ENCODE measurements at places on chromosomes 5 and 9.

DNA sequence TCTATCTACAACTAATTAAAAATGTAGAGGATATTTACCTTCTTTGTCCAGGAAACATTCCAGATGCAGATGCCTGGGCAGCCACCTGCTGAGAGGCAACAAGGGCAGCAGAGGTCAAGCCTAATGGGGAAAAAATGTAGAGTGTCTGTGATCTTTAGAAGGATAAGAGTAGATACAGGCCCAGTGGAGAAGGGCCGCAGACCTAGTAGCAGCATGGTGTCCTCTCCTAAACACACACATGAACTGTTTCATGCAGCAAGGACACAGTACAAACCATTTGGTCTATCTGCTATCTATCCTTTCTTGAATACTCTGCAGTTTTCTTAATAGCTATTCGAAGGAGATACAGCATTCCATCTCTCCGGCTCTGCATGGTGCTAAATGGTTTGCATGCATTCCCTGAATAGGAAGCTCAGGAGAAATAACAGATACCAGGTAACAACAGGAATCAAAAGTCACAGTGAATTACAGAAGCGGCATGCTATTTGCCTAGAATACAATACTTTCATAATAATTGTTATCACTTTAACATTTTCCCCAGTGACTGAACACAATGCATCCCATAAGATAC is 107.3 kb downstream of the ZNF608 start:
- no peak for DNase-seq

DNA sequence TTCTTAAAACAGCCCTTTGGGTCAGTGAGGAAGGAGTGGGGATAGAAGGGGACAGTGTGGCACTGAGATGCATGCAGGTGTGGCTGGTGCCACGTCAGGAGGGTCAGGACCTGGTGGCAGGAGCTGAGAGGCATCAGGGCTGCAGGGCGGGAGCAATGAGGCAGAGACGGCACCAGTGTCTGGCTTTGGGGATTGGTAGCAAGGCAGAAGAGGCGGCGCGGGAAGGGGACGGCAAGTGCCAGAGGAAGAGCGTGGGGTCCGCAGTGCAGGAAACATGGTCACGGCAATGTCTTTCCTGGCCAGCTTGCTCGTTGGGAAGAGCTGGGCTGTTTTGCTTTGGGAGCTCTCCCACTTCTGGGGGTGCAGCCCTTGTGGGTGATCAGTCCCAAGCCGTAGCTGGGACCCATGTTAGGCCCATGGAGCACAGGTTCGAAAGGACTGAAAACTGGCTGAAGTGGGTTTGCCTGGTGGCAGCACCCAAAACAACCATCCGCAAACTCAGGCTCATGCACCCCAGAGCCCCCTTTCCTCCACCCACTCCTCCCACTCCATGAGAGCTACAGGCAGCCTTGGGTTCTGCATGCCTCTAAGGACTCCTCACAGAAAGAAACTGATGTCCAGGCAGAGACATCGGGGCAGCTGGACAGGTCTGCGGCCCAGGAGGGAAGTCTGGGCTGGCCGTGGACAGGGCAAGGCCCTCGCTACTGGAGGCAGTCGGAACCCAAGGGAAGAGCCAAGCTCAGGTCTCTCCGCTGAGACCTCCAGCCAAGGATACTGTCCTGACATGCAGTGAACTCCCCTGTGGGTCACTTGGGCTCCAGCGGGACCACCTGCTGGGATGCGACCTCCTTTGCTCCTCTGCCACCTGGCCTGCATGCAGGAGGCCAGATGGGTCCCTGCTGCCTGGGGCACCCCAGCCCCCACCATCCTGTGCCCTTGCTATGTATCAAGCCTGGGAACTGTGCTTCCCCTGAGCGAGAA is 104.4 kb downstream of the ZNF354C start:
- no peak for DNase-seq

DNA sequence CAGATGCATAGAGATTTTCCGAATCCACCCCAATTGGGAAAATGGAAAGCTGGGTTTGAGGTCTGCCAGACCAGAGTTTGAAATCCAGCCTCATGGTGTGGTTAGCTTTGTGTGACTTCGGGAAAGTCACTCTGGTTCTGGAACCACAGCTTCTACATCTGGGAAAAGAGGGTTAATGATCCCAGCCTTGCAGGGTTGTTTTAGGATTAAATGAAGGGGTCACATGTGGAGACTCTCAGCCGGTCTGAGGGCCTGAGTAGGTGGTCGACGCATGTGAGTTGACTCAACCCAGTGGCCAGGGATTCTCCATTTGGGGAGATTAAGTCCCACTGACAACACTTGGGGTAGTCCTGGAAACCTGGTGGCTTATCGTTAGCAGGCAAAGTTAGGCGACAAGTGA is 6.1 kb downstream of the ZNF618 start:
- no peak for DNase-seq

DNA sequence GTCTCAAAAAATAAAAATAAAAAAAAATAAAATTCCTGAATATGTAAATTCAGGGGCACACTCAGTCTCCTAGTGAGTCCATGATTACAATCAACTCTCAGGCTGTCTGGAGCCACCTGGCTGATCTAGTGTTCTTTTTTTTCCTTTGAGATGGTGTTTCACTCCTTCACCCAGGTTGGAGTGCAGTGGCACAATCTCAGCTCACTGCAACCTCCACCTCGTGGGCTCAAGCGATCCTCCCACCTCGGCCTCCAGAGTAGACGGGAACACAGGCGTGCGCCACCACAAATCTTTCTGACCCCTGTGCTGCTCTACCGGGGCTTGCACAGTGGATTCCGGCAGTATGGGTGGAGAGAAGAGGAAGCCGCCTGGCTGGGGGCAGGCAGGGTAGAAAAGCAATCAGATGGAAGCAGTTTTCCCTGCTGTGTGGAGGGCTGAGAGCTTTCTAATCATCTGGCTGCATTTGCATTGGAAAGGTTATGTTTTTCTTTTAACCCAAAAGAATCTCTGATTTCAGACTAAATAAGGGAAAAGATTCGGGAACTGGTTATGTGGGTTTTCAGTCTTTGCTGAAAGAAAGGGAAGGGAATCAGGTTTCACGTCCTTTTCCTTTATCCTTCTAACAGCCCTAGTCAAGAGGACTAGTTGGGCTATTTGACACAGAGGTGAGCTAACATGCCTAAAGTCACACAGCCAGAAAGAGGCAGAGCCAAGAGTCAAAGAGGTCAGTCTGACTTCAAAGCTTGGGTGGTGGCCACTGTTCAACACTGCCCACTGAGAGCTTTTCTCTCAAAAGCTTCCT is 26.3 kb upstream of the CORO2A start:
- no peak for DNase-seq

DNA sequence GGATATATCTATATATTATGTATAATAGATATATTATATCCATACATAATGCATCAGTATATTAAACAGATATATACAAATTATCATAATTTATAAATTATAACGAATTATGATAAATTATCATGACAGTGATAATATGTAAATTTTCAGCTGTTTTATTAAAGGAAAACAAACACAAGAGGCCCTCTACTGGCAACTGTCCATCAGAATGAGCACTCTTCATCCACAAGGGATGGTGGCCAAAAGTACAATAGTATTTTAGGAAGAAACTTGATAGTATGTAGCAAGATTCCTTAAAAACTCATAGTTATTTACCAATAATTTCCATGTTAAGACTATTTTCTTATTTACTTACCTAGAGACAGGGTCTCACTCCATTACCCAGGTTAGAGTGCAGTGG is 113.3 kb upstream of the LPAR1 start:
- DNase-seq, result no peak
